Dermis blood vessel endothelial cell (primary cell): ENCODE measurements at places on chromosomes 6 and 20.

DNA sequence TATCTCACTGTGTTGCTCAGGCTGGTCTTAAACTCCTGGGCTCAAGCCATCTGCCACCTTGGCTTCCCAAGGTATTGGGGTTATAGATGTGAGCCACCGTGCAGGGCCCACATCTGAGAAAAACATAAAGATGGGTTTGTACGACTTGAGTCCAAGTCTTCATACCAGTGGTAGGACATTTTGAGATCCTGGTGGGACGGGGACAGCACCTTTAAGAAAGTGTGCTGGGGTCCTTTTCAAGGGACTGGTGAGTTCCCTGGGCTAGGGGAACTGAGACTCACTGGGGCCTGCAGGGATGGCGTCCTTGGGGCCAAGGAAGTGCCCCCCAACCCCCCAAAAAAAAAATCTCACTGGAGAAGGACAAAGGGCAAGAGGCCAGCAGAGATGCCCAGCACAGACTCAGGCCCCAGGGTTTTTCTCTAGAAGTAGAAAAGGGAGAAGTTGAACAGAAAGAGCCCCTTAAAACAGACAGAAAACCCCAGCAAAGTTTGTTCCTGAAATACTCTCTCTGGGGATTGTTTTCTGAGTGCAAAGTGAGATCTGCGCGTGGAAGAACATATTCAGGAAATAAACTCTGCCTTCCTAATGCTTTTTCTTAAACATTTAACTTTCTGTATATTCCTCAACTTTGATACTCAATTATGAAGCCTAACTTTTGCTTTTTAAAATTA is 10.7 kb downstream of the OSBPL2 start:
- DNase-seq: no peak

DNA sequence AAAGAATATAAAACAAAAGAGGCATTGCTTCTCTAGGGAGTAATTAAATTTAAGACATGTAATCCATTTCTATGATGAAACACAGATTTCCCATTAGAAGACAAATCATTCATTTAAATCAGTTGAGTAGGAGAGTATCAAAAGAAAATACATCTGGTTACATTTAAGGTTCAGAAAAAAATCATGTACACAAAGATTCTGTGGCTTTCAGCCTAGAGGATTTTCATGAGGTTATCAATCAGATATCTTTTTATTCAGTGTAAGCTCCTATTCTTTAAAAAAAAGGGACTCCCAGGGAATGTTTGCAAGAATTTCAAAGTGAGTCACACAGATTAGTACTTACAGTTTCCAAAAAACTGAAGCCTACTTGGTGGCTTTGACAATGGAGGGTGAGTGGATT is 24.9 kb downstream of the COL21A1 start:
- no peak for DNase-seq

GRCh38 chr20:22307409-22307808 is 277.0 kb downstream of the FOXA2 start:
- no peak for DNase-seq

DNA sequence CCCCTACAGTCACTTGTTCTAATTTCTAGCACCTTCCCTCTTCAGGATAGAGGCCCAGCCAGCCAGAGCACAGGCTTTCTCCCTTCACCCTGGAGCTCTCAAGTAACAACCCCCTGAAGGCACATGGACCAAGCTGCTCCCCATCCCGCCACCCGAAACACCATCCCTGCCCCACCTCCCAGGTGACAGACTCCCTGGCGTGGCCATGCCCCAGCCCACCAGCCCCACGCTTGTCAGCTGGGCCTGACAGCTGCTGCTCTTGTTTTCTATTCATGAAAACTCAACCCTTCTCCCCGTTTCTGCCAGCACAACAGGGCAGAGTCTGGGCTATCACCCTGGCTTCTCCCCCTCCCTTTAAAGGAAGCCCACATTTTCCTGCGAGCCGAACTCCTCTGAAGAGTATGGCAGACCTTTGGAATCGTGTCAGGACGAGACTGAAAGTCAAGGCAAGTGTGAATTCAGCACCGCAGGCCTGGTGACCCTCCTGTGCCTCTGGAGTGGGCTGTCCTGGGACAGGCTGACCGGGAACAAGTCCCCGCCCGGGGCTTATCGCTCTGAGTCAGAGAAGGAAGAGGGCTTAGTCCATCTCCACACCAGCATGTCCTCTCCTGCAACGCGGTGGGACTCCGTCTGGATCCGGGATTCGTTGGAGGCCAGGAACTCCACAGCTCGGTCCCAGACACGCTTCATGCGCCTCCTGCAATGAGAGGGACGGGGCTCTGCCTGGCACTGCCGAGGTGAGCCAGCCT is 16.7 kb downstream of the LEMD2 start:
- DNase-seq: peak; percentile 57

DNA sequence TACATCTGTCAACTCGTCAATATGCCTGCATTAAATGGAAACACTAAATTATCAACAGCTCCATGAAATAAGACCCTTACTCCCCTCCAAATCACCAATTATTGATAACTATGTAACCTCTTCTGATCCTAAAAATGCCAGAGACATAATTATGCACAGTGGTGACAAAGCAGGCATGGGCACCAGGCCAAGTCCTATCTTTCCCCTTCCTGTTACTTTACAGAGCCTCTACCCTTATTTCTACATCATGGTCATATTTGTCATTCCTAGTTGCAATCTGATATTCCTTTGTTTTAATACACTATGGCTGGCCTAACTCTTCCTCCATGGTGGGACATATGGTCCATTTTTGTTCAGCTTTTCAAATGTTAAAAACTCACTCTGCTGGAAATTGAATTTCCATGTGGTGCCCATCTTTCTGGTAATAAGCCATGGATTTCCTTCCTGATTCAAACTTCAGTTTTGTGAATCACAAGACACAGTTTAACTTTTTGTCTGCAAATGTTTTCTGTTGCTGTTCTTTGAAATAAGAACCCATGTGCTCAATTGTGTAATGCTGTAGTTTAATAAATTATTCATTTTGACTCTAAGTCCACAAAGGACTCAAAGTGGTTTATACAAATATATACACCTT is 41.8 kb upstream of the ARFGEF2 start:
- peak; percentile 40 for DNase-seq

GRCh38 chr6:154738551-154738961 is 5.3 kb downstream of the SCAF8 start:
- peak; percentile 75 for DNase-seq

DNA sequence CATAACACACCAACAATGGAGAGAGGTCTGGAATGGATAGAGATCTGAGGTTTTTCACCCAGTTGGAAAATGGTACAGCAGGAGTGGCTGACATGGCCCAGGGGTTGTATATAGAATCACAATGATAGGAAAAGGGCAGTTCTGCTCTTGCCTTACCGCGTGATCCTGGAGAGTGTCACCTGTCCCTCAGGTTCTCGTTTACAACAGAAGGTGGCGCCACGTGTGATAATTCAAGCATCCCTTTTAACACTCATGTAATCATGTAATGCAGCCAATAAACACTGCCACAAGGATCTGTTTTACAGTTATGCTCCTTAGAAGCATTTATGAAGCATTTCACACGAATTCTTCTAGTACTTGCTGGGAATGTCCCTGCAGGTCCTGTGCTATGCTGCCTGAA is 12.9 kb upstream of the WFDC2 start:
- DNase-seq: peak; percentile 52

GRCh38 chr6:158198461-158198860 is 30.3 kb downstream of the GTF2H5 start:
- no peak for DNase-seq

DNA sequence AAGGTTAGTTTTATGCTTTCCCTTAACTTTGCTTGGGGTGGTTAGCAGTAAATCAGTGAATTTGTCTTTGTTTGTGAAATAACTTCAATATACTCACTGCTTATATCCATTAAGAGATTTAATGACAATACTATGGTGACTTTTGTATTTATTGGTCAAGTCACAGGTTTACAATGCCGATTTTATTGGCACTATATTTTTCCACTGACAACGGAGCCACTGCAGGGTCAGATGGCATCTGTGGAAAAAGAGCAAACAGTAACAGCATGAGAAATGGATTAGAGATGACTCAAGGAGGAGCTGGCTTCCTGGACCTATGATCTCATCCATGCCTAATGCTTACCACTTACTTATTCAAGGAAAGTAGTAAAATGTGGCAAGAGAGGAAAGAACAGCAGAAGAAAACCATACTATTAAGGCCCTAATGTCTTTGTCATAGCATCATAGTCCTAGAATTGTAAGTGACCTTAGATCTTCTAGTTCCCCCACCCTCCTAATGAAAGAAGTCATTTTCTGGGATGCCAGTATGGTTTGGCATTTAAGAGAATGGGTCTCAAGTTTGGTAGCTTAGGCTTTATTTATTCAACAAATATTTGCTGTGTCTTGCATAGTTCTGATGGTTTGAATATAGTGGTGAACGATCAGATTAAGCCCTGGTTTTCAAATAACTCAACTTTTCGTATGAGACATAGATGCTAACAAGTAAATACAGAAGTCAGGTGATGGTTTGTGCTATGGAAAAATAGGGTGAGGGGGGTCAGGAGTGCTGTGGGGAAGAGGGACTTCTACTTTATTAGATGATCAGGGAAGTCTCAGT is 18.5 kb downstream of the RNF144B start:
- DNase-seq: peak; percentile 84

- DNase-seq: no peak
Observed at GRCh38 chr6:34182751-34183531, 37.1 kb upstream of the GRM4 start.

DNA sequence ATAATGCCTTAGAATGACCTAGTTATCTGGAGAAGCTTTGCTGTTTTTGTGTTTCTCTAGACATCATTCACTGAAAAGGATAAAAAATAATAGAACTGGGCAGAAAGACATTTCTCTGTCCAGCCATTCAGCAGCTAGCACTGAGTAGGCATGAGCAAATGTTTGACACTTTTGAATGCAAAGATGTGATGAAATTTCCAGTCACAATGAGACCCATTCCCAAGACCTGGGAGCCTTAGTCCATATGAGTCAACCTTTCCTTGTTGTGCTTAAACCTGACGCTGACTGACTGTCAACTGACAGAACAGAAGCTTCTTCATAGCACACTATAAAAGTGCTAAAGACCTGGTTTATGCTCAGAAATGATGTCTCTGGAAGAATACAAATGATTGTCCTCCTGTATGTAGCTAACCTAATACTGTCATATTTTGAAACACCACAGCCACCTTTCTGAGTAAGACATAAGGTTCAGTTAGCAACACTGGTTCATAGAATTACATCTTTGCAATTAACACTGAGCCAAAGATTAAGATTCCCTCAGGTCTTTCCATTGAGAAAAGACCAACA is 17.1 kb downstream of the RALGAPA2 start:
- DNase-seq: peak; percentile 63

GRCh38 chr6:123091091-123091895 is 95.3 kb downstream of the CLVS2 start:
- DNase-seq: peak; percentile 34

- no peak for DNase-seq
Observed at GRCh38 chr20:20808016-20808415, 95.6 kb upstream of the RALGAPA2 start.

- DNase-seq: no peak
Observed at GRCh38 chr6:1670711-1671462, 61.2 kb downstream of the FOXC1 start.

DNA sequence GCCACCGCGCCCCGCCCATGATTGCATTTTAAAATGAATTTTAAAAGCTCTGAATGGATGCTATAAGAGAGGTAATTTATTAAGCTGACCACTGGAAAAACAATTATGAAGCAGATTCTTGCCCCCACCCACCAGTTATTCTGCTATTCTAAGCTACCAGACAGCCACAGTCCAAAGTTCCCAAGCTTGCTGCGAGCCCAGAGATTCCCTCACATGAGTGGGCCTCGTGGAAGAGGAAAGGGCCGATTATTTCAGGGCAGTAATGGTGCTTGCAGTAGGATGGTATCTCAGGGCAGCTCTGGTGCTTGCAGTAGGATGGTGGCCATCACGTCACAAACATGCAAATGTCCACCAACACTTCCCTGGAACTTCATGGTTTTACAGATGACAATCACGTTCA is 56.7 kb downstream of the SLC22A23 start:
- DNase-seq: no peak

GRCh38 chr6:47729019-47729418 is 30.6 kb downstream of the ADGRF4 start:
- no peak for DNase-seq

DNA sequence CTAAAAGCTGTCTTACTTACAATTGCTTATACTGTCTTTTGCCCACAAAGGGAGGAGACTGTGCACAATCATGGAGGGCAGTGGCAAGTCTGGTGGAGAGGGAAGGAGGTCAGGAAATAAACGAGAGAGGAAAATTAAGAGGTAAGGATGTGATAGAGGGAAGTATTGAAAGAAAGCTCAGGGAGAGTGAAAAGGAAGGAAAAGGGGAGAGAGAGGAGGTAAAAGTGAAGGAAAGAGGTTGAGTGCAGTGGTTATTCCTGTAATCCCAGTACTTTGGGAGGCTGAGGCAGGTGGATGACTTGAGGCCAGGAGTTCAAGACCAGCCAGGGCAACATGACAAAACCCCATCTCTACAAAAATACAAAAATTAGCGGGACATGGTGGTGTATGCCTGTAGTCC is 82.7 kb upstream of the EPB41L1 start:
- DNase-seq: no peak

- no peak for DNase-seq
Observed at GRCh38 chr6:39681674-39682121, 43.5 kb downstream of the KIF6 start.

- no peak for DNase-seq
Observed at GRCh38 chr6:106496823-106497222, 132.5 kb downstream of the RTN4IP1 start.

GRCh38 chr20:5357946-5358345 is 41.2 kb upstream of the PROKR2 start:
- DNase-seq: no peak

GRCh38 chr20:24572862-24573261 is 103.4 kb downstream of the SYNDIG1 start:
- no peak for DNase-seq

DNA sequence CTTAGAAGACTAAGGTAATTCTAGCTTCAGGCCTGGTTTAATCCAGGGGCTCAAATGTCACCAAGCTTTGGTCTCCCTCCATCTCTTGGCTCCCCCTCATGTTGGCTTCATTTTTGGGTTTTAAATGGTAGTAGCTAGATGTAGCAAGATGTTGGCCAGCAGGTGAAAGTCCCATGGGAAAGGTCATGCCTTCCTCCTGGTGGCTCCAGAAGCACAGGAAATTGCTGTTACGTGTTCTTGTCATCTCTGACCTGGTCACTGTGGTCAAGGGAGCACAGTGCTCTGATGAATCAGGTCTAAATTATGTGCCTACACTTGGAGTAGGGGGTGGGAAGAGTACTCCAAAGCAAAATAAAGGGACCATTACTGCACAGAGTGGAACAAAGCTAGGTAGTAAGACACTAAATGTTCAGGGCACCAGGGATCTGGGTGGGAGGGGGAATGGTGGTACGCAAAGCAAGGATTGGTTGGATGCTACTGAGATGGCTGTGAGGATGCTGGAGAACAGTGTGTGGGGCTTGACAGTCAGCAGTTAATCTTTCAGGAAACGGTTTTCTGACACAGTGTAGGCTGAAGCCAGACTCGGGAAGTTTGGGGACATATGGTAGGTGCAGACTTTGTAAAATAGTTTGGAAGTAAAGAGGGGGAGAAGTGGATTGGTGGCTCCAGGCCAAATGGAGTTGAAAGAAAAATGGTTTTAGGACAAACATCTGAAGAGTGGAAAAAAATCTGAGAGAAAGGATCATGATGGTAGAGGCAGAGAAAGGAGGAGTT is 30.1 kb downstream of the CDS2 start:
- DNase-seq: peak; percentile 55
